ENCODE measurements at places on chromosomes 2 and 18.
A peak's percentile ranks its signal among the peaks of the same experiment; 100 is the strongest.

GRCh38 chr2:199739413-199740110 lies 111.4 kb downstream of the FTCDNL1 start:
- peak; percentile 28 for DNase-seq

DNA sequence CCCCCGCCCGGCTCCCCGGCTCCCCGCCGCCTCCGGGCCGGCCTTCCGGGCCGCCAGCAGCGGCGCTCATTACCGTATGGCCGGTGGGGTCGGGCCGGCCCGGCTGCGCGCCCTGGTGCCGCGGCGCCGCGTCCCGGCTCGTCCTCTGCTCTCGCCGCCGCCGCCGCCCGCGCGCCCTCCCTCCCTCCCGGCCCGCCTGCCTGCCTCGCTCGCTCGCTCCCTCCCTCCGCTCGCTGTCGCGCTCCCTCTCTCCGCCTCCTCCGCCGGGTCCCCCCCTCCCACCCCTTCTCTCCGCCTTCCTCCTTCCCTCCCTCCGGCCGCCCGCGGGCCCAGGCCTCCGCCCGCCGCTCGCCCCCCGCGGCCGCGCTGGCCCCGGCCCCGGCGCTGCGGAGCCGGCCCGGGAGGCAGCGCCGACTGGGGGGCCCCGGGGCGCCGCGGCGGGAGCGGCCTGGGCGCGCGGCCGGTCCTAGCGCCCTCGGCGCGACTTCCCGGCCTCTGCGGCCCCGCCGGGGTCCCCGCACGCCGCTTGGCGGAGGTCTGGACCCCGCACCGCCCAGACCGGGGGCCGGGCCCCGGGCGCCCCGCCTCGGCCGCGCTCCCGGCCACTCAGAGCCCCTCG lies at the start of gene DNMT3A:
Gene DNMT3A, minus strand, starts transcription at position 173 of the 619 bp plus-strand sequence. CDS start 27,941 bp downstream, outside the sequence.
- DNase-seq, result peak; percentile 25

DNA sequence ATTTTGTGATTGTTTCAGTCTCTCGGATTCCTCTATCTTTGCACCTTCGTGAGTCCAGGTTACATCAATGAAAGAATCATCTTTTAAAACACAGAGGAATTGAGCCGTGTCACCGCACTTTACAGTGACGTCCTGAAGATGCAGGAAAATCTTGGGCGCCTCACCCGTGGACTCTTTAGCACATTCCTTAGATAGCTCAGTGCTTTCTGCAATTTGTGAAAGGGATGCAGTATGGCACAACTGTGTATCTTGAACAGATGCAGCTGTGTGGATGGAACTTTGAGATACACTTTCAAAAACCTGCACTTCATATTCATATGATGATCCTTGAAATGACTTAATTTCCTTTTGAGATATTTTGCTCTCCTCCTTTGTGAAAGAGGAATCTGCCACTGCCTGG lies 50.9 kb downstream of the TTN start:
- DNase-seq, result no peak

GRCh38 chr2:206231669-206232286 lies 42.7 kb upstream of the ZDBF2 start:
- DNase-seq, result no peak
